Stimulated activated naive CD4-positive, alpha-beta T cell (primary cell): ENCODE measurements at places on chromosomes 2 and 18.
A peak's percentile ranks its signal among the peaks of the same experiment; 100 is the strongest.

DNA sequence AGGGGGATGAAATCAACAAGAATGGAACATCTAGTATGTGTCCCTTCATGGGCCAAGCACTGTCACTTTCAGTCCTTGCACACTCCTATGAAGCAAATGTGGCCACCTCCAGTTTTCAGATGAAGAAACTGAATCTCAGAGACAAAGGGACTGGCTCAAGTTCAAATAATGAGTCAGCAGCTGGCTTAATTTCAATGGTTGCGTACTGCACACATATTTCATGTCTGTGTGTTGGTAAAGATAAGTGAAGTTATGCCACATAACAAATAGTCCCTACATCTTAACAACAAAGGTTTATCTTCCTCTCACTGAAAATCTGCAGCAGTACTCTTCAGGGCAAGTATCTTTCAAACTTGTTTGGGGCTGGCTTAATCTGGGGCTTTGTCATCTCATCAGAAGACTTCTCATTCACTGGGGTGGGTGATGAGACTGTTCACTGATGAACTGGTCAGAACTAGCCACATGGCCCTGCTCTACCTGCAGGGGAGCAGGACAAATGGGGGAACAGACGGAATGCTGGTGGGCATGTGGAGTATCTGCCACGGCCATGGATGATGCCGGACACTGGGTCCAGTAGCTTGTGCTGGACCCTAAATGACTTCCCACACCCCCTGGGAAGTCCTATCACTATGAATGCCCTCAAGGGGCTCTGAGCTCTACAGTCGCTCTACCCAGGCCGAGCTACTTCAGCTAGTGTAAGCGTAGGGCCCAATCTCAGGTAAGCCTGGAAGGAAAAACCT, 263.2 kb downstream of the CYP26B1 start:
- DNase-seq = no peak

DNA sequence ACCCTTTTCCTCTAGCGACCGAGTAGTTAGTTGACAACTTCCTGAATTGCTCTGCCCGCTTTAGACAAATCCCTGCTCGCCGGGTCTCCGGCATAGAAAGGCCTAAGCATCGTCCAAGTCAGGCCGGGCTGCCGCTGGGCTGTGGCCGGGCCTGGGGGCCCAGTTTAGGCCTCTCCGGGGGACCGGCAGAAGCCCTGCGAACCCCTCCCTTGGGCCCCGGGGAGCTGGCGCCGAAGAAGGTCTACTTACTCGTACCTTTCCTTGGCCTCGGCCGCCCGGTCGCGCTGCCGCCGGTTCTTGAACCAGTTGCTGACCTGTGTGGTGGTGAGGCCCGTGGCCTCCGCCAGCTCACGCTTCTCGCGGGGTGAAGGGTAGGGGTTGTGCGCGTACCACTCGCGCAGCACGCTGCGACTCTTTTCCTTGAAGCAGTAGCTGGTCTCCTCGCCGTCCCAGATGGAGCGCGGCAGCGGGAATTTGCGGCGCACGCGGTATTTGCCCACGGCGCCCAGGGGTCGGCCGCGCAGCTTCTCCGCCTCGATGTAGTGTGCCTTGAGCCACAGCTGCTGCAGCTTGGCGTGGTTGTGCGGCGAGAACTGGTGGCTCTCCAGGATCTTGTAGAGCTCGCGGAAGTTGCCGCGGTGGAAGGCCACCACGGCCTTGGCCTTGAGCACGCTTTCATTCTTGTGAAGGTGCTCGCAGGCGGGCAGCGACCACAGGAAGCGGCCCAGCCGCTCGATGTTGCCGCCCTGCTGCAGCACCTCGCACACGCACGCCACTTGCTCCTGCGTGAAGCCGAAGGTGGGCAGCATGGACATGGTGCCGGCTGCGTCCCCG, 739 bp downstream of the SIX2 start:
- no peak for DNase-seq

- DNase-seq = no peak
Measured at GRCh38 chr2:100146657-100146960, 4.2 kb upstream of the AFF3 start.

GRCh38 chr2:229196448-229196847, 74.6 kb downstream of the PID1 start:
- no peak for DNase-seq

GRCh38 chr2:64773461-64774118, 119.9 kb upstream of the SERTAD2 start:
- no peak for DNase-seq

- no peak for DNase-seq
Measured at GRCh38 chr18:65792456-65793074, 41.8 kb downstream of the CDH7 start.

GRCh38 chr2:27441958-27442919, at the start of gene KRTCAP3:
TSS of gene KRTCAP3 (plus strand) at chr2:27442381. CDS start at chr2:27442413, 32 bp downstream.
- DNase-seq = peak; percentile 51

- DNase-seq = no peak
Measured at GRCh38 chr2:104177179-104177578, 676.7 kb upstream of the POU3F3 start.

DNA sequence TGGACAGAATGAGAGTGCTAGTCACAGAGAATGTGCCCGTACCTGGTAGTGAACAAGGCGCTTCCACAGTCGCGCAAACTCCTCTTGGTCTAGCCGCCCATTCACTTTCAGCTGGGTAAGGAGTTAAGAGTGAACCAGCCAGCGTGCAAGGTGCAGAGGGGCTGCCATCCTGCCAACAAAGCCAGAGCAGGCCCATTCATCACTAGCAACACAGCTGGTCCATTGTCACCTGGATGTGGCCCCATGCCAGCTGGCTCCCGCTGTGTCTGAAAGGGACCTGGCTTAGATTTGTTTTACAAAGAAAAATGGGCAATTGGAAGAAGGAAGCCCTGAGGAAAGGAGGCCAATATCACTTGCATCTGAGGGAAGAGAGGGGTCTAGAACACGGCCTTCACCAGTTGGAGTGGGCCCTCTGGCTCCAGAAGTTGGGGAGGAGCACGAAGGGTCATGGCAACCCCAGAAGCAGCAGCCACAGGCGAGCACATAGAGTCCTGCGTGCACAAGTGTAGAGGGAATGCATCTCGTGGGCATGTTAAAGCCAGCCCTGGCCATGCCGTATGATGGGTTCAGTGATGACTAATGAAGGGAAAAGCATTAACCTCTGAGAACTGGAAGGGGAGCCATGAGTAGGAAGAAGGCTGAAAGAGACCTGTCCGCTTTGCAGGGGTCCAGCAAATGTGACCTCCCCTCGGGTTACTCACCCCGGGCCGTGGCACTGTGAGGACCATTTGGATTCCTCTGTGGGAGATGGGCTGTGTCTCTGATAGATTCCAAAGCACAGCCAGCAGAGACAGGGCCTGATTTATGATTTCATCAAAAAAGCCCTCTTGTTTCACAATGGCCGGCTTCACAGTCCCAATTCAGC, 70.6 kb downstream of the CAPN13 start:
- no peak for DNase-seq

- no peak for DNase-seq
Measured at GRCh38 chr2:165630236-165630635, 160.7 kb downstream of the CSRNP3 start.

GRCh38 chr2:147500819-147501395, 343.9 kb upstream of the ACVR2A start:
- DNase-seq = no peak

- no peak for DNase-seq
Measured at GRCh38 chr18:61572871-61573270, 239.6 kb downstream of the CDH20 start.

DNA sequence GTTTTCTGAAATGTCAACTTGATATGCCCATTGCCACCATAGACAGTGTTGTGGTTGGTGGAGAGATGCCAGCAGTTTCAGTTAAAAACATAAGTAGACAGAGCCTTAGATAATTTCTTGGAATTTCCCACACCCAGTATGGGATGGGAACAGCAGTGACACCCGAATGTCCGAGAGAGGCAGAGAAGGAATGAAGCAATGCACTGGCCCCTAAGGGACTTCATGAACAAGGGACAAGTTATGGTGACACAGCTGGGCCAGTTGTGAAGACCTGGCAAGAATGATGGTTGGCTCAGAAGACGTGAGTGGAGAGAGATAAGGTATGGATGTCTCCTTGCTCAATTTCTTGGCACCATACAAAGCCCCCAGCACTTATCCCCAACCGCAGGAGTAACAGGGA, 165.2 kb upstream of the APCDD1 start:
- no peak for DNase-seq

GRCh38 chr2:75421986-75422385, 138.8 kb downstream of the EVA1A start:
- DNase-seq = no peak

DNA sequence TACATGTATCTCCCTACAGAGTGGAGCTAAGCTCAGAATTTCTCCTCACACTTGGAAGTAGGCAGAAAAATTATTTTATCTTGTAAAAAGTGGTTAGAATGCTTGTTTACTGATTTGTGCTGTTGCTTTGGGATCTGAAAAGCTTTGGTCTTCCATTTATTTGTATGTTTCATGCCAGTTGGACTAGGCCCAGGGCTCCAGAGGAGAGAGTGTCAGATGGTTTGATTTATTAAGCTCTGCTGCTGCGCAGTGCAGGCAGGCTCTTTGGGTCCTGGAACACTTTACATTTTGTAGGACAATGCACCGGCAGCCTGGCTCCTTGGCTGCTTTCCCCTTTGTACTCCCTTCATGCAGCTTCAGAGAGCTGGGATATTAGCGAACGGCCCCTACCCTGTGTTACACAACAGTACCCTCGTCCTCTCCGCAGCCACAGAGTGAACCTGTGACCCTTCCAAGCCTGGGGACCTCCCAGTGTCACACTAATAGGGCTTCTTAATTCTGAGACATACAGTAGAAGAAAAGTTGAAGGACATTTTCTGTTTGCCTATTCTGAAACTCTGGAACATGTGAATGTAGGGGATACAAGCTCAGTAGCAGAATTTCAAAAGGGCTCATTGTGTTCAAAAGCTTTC, 56.7 kb upstream of the EML6 start:
- DNase-seq = no peak

GRCh38 chr2:33085646-33086045, 138.9 kb downstream of the LTBP1 start:
- DNase-seq = no peak

DNA sequence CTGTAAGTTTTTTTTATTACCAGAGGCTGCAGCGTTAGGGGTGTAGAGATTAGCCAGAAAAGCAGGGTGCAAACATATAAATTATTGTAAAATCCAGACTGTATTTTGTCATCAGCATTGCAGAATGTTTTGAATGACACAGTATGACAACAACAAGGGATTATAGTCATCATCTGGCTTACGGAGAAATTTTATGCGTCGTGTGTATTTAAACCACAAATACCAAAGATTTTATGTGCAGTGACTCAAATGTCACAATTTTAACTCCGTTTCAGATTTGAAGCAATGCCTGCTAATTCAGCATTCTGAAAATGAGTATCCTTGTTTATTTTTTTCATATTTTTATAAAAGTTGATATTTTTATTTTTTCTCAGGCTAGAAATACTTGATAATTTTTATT, 19.4 kb upstream of the TMX3 start:
- DNase-seq = no peak

- DNase-seq = no peak
Measured at GRCh38 chr2:222611684-222612083, 44.2 kb downstream of the FARSB start.

DNA sequence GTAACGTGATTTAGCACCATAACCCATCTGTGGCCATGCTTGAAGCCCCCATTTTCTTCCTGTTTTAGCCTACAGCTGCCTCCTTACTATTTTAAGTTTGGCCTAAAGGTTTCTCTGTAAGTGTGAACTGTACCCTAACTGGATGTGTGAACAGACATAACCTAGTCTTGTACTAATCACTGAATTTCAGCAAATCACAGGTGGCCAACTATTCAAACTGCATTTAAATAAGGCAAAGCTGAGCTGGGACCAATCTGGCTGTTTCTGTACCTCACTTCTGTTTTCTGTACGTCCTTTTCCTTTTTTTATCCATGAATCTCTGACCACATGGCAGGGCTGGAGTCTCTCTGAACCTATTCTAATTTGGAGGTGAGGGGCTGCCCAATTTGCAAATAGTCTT, 452.7 kb upstream of the HS6ST1 start:
- no peak for DNase-seq

DNA sequence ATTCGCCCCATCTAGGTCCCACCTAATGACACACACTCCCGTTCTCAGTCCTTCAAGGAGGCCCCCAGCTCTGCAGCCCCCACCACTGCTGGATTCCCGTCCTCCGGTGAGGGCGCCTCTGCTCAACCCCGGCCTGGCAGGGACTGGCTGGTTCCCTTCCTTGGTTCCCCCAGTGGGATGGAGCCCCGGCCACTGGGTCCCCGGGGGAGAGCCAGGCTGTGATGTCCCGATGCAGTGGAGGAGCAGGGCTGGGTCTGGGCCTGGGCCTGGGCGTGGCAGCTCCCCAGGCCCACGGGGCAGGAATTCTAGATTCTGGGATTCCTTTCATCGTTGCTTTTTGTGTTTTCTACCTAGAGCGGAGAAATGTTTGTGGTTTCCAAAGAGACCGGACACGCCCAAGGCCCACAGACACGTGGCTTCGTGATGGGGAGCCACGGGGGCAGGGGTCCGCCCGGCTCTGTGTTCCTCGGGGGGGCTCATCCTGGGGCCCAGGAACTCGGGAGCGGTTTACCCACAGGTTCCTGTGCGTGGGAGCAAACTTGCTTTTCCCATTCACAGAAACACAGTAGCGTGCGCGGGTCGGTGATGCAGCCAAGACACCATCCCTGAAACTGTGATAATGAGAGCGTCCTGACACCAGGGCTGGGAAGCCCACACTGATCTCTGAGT, 67.0 kb downstream of the SLC66A2 start:
- DNase-seq = no peak

GRCh38 chr18:25896178-25896780, 194.1 kb downstream of the SS18 start:
- no peak for DNase-seq

- DNase-seq = no peak
Measured at GRCh38 chr2:12479065-12479601, 237.6 kb upstream of the TRIB2 start.

DNA sequence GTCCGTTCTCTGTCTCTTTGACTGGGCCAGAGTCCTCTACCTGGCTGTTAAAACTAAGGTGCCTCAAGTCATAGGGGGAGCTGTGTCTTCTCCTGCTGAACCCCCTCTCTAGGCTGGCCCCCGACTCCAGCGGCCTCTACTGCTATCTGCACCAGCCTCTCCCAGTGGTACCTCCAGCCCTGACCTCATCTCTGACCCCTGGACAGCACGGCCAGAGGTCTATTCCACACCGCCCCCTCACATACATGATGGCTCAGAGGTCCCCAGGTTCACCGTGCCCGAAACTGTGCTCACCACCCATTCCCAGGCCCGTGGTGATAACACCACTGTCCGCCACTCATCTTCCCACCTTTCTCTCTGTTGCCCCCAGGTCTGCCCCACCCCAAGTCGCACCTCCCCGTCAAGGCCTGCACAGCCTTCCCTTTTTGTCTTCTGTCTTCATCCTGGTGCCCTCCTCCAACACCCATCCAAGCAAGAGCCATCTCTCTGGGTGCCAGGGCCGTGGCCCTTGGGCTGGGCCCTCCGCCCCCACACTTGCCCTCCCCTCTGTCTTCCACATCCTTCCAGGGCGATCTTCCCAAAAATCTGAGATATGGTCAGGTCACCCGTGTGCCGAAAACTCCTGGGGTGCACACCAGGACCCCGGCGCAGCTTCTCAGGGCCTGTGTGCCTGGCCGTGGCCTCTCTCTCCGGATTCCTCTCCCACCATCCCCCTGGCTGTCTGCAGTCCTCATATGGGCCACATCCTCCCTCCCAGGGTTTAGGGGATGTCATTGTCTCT, 134.4 kb upstream of the ID2 start:
- no peak for DNase-seq
